NCI-H1694 treated with DMSO at 0.1 percent for 48 hours (cell line): ENCODE measurements at places on chromosomes 12 and 14.
A peak's percentile ranks its signal among the peaks of the same experiment; 100 is the strongest.

DNA sequence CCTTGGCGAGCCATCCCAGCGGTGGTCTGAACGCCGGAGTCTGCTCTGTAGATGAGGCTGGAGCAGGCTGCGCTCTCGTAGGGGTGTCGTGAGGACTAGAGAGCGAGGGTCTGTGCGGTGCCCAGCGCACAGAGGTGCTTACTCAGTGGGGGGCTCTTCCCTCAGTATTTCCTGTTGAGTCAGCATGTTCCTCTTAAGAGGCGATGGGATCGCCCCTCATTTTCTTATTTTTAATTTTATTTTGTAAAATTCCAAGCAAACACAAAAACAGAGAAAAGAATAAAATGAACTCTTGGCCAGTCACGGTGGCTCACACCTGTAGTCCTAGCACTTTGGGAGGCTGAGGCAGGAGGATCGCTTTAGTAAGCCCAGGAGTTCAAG is 40.8 kb upstream of the BCL7A start:
- DNase-seq, result no peak

DNA sequence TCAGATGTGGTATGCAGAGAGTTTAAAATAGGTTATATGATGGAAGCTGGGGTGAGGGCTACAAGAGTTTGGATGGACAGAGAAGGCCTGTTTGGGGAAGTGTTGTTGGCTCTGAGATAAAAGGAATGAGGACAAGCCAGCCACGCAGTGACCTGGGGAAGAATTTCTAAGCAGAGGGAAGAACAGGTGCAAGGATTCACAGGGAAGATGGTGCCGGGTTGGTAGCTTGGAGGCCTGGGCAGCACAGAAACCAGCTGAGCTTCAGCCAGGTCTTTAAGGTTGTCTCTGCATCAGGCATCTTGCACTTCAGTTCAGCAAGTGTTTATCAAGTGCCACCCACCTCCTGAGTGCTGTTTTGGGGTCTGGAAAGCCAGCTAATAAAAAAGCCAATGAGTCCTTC is 1163.7 kb downstream of the AACS start:
- DNase-seq, result no peak

- DNase-seq, result no peak
Observed at GRCh38 chr14:27315477-27315876, 717.6 kb upstream of the NOVA1 start.

GRCh38 chr12:32466986-32467711 is 67.8 kb downstream of the FGD4 start:
- no peak for DNase-seq

GRCh38 chr12:124310178-124310577 is 15.3 kb downstream of the RFLNA start:
- no peak for DNase-seq

GRCh38 chr12:49277466-49277865 is 12.6 kb downstream of the TUBA1C start:
- DNase-seq, result no peak

DNA sequence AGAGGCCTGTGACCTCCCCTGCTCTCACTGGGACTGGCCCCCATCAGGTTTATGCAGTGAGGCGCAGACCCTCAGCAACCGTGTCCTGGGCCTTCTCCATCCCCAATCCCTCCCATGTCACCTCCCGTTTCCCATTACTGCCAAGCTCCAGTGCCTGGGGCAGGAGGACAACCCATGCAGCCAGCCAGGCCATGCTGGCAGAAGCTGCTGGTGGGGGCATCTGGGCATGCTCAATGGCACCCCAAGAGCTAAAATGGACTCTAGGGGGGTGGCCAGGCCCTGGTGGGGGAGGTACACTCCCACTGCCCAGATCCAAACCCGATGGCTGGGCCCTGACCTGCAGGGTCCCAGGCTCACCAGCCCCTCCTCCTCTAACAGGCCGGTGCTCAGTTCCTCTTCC is 20.5 kb upstream of the GPR132 start:
- DNase-seq, result no peak

GRCh38 chr12:65653946-65654629 is 170.2 kb upstream of the HMGA2 start:
- no peak for DNase-seq

- no peak for DNase-seq
Observed at GRCh38 chr12:65164774-65165173, 4.6 kb upstream of the LEMD3 start.

DNA sequence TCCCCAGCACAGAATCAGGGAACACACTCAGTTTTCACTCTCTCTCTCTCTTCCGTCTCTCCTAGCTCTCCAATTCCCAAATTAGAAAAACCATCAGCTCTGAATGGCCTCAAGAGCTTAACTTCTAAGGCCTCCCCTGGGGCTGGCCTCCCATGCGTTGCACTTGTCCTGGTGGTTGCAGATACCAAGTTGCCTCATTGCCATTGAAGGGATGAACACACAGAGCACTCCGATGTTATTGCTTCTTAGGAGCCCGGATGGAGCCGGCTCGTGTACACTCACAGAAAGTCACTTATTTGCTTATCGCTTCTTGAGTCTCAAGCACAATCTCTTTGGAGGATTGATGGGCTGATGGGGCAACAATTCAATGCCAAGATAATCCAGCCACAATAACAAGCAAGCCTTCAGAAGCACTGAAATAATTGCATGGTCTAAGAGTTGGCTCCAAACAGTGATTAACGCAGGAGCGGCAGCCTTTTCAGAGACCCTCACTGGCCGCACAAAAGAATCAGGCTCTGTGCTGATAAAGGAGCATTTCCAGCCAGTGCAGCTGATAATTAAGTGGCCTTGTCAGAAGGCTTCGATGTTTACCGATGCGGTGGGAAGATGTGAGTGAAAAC is 175.8 kb upstream of the TMEM132C start:
- DNase-seq, result no peak

DNA sequence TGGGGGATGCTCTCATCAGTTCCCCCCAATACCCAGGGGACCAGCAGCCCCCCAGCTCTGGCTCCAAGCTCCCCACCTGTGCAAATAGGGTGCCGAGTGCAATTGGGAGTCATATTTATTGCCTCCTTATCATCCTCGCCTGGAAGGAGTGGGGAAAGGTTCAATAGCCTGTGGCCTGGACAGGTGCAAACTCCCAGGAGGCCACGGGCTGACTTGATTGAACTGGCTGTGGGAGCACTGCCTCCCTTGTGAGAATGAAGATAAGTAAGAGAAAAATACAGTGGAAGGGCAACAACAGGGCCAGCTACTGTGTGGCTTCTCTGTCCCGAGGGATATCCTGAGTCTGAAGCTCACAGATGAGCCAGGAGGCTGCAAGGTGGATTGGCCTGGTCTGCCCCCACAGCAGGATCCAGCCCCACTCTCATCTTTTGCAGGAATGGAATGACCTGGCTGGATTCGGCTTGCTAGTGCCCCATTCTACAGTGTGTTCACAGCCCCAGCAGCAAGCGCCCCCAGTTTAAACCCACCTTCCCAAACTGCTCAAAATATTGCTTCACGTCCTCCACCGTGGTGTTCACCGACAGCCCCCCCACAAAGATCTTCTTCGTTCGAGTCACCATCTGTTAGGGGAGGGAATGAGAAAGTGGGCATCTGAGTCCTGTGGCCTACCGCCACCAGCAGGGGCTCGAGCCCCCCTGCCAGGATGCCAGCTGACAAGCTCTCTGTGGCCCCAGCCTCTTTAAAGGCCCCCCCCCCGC is 6.3 kb downstream of the MSI1 start:
- no peak for DNase-seq

- no peak for DNase-seq
Observed at GRCh38 chr12:86634456-86635410, 378.5 kb upstream of the MGAT4C start.

DNA sequence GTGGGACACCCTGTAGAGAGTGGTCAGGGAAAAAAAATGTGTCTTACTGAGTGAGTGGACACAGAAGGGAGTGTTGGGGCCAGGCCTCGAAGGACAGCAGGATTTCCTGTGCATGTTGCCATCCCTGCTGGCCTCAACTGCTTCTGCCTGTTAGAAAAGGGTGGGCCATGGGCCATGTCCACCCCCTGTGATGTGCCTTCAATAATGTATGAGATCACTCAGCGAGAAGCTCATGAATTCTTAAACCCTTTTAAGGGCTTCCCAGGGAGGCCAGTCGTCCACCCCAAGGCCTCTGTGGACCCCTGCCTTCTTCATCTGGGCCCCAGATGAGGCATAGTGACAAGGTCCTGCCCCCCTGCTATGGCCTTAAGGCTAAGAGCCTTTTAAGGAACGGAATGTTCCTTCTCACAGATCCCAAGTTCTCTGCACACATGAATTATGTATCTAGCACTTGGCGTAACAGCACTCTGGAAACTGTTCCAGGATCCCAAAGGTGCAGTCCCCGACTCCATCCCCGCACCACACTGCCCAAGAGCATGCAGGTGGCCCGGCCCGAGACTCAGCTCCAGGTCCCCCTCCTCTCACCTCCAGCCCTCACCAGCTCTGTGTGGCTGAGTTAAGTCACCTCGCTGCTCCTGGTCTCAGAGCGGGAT is 8.9 kb upstream of the C14orf132 start:
- no peak for DNase-seq

GRCh38 chr12:65756267-65756666 is 68.0 kb upstream of the HMGA2 start:
- no peak for DNase-seq

- DNase-seq, result peak; percentile 39
Observed at GRCh38 chr12:121801595-121802484, 2.0 kb upstream of the SETD1B start.

DNA sequence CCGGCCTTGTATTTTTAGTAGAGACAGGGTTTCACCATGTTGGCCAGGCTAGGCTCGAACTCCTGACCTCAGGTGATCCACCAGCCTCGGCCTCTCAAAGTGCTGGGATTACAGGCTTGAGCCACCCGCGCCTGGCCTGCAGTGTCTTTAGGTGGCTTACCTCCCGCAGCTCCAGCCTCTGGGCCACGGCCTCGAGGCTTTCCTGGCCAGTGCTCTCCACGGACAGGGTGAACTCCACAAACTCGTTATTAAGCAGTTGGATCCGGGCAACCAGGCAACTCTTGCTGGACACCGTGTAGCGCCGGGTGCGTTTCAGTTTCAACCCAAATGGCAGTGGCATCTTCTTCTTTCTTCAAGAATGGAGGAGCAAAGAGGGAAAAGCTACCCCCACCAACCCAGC is 4.7 kb downstream of the PTPN21 start:
- DNase-seq, result no peak

DNA sequence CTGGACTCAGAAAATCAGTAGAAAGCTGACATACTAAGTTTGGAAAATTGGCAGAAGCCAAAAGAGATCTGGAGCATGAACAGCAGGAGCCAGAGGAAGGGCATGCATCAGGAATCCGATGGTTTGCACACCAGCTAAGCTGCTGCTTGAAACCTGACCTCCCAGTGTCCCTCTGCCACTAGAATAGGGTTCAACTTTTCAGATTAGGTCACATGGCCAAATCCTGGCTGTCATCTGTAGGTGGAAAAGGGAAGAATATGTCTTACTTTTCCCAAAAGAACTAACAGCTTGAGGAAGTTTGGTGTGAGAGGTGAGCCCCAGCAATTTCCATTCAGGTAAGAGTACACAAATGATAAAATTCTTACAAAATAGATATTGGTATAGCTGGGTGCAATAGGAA is 732.6 kb downstream of the RERGL start:
- DNase-seq, result no peak

DNA sequence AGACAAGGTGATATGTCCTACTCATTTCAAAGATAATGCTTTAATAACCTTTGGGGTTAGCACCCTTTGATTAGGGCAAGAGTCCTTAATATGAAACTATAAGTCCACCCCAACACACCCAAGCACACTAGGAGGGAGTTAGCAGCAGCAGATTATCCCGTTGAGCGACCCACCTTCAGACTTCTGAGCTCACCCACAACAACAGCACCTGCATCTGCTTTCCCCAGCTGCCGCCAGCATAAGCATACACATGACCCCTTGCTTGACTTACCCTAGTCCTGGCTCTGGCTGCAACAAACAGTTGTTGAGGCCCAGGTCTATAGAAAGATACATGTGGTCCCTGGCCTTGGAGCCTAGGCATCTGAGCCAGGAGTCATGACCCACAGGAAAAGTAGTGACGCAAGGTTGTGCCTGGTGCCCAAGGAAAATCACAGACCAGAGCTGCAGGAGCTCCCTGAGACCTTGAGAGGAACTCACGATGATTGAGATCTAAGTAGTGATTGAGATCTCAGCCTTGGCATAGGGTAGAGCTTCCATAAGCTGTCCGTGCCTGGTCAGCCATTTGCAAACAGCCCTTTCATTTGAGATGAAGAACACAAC is 19.0 kb downstream of the ZDHHC22 start:
- DNase-seq, result peak; percentile 79

- no peak for DNase-seq
Observed at GRCh38 chr14:59090572-59090971, 97.9 kb upstream of the DAAM1 start.

- DNase-seq, result peak; percentile 66
Observed at GRCh38 chr12:109729371-109729781, 15.8 kb downstream of the FAM222A start.

DNA sequence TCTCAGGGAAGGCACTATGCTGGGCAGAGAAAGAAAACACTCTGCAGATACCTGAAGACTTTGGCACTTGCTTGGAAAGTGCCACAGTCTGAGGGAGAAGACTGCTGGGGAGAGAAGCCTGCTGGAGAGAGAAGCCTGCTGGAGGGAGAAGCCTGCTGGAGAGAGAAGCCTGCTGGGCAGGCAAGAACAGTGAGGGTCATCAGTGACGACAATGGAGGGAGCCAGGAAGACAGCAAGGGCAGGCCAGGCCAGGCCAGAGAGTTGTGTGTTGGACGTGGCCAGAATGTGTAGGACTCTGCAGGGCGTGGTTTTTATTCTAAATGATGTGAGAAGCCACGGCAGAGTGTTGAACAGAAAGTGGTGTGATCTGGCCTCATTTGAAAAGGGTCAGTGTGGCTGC is 185.3 kb upstream of the ABCD2 start:
- no peak for DNase-seq

GRCh38 chr12:52050116-52050757 is 1.0 kb upstream of the NR4A1 start:
- no peak for DNase-seq

DNA sequence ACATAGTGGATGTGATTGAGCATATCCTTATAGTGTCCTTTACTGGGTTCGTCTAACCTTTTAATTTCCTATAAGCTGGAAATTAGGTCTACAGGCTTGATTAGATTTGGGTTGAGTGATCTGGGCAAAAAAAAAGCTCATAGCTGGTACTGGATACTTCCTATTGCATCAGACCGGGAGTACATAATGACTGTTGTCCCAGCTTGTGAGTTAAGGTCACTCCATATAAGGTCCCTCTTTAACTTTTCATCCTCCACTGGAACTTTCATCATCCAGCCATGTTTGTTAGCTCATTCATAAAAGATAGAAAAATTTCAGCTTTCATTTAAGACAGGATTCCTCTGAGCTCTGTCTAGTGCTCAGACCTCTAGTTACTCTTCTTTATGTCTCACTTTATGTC is 80.8 kb downstream of the C14orf132 start:
- no peak for DNase-seq

- DNase-seq, result no peak
Observed at GRCh38 chr12:48336564-48336963, 14.2 kb downstream of the ZNF641 start.

DNA sequence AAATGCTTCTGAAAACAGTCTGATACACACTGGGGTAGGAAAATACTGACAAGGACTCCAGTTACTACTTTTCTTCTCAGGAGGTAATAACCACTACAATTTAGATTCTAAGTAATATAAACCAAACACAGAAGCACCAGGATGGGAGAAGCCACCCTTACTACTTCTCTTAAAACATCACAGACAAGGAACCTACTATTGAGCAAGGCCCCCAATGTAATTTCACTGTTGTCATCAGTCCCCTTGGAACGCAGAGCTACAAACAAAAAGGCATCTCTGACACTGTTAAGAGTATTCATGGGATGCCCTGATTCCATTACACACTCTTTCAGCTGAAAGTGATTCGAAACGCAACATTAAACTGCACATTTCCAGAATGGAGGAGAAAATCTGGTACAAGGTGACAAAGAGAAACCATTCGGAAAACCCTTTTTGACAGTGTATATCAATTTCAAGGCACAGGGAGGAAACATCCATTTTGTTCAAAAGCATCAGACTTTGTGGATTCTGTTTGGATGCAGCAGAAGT is 185.9 kb downstream of the PPM1H start:
- DNase-seq, result no peak
